ENCODE measurements at places on chromosomes 13 and 19.

DNA sequence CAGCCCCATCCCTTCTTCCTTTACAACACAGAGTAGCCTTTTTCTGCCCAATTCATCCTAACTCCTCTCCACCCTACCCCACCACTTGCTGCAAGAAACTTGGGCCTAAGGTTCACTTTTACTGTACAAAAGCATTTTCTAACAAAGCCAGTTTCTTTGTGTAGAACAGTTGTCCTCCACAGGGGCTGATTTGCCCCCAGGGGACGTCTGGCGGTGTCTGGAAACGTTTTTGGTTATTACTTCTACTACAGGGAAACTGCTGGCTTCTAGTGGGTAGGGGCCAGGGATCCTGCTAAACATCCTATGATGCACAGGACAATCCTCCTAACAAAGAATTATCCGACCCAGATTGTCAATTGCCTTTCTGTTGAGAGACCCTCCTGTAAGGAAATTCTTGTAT lies 7.3 kb upstream of the LMO7 start:
- DNase-seq, result no peak

- DNase-seq, result no peak
Observed at GRCh38 chr13:60645676-60646075, 248.7 kb downstream of the TDRD3 start.

- no peak for DNase-seq
Observed at GRCh38 chr13:107271227-107271626, 703.3 kb upstream of the ARGLU1 start.

DNA sequence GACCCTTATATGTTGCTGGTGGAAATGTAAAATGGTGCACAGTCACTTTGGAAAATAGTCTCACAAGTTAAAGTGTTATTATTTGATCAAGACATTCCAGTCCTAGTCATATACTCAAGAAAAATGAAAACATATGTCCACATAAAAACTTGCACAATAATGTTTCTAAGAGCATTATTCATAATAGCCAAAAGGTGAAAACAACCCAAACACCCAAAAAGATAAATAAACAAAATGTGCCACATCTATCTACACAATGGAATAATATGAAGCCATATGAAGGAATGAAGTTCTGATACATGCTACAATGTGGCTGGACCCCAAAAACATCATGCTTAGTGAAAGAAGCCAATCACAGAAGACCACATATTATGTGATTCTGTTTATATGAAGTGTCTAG lies 14.4 kb upstream of the AKAP8 start:
- no peak for DNase-seq

DNA sequence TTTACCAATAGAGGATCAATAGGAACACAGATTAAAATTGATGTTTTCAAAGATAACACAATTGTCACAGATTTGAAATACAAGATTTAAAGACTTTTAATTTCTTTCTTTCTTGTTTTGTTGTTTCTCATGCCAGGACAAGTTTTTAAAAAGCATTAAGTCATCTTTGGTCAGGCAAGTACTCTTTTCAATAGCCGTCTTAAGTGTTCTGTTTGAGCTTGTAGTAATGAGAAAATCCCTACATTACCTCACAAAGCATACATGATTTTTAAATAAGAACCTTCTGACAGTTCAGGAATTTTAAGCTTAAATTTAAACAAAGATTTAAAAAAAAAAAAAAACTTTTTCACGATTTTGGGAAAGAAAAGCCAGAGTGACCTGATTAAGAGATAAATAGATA lies 216.3 kb upstream of the PRR20A start:
- no peak for DNase-seq

DNA sequence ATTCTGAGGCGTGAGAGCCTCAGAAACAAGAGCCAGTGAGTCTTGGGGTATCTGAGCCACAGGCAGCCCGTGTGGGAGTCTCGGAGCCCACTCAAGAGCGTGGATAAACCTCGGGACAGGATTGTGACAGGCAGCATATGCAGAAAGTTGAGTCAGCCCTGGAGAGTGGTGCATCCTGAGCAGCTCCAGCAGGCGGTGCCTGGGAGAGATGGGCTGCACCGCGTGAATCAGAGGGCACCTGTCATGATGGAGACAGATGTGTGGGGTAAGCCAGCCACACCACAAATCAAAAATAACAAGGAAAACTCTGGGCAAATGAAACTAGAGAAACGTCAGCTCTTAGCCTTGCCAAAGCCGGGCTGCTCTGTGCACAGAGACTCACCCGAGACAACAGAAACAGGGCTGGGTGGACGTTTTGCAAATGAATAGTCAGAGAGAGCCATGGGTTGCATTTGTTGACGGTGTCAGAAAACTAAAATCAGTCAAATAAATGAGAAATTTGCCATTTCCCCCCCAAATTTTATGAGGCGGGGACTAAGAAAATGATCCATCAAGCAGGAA lies 30.0 kb upstream of the POP4 start:
- DNase-seq, result no peak

DNA sequence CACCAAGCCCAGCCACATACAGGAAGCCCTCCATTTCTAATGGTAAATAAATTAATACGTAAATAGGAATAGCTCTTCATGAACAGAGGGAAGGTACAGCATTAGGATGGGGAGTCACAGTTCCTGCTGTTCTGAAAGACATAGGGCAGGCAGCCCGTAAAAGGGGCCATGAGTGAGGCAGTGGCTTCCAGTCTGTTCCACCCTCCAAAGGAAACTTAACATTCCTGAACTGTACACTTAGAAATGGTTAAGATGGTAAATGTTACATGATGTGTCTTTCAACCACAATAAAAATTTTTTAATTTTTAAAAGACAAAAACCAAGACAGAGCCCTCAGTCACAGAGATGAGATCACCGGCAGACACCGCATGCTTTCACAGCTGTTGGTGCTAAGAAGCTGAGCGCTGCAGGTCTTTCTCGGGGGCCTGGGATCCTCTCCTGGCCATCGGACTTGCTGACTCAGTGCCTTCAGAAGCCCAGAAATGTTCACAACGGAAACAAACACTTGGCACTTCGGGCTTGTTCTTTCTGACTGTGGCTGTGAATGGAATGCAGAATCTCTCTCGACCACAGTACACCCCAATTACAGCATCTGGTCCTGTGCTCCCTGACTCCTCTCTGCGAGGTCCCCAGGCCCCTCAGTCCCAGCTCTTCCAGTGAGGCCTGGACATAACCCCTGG lies 36.4 kb downstream of the EPS15L1 start:
- no peak for DNase-seq

- DNase-seq, result no peak
Observed at GRCh38 chr19:58361900-58362271, 665 bp downstream of the ZNF497 start.

GRCh38 chr13:46490129-46490528 lies 62.8 kb upstream of the LRCH1 start:
- no peak for DNase-seq

DNA sequence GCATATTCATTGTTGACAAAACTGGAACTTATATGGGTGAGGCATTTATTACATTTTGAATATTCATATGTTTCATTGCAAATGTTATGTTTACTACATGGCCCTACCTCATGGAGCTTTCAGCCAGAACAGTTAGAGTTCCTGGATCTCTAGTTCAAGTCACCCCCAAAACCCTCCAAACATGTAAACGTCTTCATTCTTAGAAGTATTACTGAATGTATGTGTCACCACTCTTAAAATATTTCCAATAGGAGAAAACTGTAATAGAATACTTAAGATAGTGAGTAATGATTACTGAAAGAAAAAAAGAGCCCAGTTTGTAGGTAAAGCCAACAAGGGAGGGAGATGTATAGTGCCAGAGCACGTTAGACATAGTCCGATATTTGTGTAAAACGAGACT lies 23.5 kb downstream of the URI1 start:
- DNase-seq, result no peak

DNA sequence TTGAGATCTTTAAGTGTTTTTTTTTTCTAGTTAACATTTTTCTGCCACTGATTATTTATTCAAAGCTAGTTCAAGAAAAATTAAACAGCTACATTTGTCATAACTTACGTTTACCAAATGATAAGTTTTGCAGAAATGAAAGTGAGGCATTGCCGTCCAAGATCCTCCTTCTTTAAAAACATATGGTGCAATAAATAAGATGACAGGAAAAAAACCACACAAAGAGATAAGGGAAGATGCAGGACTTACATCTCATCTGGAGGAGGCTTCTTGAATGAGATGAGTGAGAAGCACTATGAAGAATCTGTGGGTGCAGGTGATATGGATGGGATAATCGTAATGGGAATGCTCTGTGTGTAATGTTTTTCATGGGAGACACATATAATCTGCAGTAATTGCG lies 12.4 kb downstream of the TNFSF13B start:
- no peak for DNase-seq

DNA sequence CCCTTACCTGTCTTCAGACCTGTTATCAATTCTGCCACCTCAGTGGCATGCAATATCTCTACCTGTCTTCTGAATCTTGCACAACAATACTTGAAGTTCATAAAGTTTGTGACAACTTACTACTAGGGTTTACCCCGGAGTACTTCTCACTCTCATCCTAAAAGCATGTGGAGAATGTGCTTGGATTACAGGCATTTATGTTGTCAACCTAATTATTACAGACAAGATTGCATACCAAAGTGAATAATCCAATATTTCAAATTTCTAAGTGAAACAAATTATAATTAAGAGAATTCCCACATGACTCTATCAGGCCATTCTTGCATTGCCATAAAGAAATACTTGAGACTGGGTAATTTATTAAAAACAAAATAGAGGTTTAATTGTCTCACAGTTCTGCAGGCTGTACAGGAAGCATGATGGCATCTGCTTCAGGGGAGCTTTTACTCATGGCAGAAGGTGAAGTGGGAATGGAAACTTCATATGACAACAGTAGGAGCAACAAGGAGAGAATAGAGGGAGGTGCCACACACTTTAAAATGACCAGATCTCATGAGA lies 661.0 kb upstream of the SPRY2 start:
- no peak for DNase-seq

DNA sequence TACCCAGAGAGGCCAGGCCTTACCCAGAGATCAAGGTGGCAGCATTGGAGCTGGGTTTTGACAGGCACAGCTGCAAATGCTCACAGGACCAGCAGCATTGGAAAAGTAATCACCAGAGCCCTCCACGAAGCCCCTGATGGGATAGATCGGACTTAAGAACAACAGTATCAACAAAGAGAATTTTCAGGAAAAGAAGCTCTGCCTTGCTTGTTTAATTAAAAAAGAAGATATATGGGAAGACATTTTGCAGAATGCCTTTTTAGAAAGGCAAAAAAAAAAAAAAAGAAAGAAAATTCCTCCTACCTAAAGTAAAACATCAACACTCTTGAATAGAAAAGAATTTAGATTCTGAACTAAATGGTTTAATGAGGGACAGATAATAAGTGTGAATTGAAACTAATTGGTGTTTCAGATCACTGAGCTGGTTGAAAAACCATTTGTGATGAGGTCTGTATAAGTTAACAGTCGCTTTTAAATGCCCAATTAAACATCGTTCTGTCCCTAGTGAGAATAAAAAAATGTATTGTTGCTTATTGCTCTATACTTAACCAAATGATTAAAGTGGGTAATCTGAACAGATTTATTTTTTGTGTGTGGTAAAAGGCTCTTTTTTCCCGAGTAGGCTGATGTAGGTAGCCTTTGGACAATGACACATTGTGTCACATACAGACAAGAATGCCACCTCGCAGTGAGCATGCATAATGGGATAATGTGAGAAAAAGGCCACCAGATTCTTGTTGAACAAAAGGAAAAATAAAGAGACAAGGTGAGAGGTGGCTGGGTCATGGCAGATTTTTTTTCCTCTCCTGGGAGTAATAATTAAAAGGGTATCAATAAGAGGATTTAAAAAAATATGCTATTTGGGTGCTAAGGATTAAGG lies 93.0 kb upstream of the ARGLU1 start:
- DNase-seq, result no peak

DNA sequence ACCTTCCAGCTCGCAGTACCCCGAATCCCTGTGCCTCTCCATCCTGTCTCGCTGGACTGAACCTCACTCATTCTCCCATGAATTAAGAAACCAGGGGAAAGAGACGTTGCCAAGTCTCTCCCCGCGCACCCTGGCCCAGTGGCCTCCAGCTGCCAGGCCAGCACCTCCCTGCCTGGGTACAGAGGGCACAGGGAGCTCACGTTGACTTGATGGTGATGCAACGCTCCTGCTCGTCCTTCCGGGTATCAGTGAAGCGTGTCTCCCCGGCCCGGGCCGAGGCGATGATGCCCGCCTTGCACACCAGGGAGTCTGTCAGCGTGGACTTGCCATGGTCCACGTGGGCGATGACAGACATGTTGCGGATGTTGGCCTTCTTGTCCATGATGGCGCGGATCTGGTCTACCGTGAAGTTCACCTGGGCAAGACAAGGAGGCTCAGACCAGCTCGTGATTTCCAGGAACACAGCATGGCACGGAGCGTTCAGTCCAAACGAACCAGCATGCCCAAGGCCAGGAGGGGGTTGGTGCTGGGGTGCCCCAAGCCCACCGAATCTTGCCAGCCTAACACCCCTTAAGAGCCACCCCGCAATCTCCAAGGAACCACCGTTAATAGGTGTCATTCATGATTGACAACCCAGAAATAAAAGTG lies 1.2 kb downstream of the EEF2 start:
- DNase-seq, result no peak

GRCh38 chr19:28501976-28502375 lies 711.0 kb downstream of the UQCRFS1 start:
- DNase-seq, result no peak

- DNase-seq, result no peak
Observed at GRCh38 chr13:24682353-24682752, 2.1 kb downstream of the ATP12A start.

DNA sequence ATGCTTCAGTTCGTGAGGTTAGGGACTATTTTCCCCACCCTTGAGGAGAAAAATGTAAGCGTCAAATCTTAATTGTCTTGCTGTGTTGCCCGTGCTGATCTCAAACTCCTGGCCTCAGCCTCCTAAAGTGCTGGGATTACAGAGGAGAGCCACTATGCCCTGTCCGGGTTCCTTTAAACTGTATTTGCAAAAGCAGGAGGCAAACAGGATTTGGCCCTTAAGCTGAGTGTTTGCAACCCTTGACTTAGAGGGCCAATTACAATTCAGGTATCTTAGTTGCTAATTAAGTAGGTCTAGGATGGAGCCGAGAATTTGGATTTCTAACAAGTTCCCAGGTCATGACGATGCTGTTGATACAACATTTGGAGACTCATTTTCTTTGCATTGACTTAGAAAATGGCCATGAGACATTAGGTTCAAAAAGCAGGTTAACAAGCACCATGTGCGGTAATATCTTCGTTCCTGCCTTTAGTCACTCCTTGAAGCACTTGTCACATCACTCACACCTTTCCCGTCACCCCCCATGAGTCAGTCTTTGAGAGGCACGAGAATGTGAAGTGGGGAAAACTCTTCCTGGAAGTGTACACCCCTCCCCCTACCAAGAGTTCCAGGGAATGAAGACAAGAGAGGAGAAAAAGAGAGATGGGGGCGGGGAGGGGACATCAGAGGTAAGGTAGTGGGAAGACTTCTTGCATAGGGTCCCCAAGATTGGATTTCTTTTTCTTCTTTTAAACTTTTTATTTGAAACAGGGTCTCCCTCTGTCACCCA lies 2.6 kb downstream of the NAPSA start:
- no peak for DNase-seq

GRCh38 chr13:67299751-67300150 lies 69.6 kb upstream of the PCDH9 start:
- DNase-seq, result no peak

All from esophagus squamous epithelium (tissue), 5 donors.